ENCODE measurements at places on chromosomes 11 and 22.

DNA sequence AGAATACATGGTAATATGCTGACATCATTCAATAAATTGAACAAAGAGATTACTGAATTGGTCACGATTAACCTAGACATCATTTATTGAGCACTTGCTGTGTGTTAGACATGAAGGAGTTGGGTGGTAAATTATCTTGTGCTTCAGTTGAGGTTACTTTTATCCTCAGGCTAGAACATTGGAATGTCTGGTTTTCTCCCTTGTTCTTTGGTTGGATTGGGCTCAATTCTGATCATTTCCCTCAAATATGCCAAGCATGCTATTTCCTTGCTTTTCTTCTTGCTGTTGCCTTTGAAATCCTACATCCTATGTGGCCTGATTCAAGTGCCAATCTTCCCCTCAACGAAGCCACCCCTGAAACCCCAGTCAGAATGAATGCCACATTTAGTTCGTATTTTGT lies 65.8 kb downstream of the DEUP1 start:
- no peak for DNase-seq

- DNase-seq, result no peak
These were observed 19.7 kb downstream of the RAB30 start for GRCh38 chr11:83051760-83052671.

DNA sequence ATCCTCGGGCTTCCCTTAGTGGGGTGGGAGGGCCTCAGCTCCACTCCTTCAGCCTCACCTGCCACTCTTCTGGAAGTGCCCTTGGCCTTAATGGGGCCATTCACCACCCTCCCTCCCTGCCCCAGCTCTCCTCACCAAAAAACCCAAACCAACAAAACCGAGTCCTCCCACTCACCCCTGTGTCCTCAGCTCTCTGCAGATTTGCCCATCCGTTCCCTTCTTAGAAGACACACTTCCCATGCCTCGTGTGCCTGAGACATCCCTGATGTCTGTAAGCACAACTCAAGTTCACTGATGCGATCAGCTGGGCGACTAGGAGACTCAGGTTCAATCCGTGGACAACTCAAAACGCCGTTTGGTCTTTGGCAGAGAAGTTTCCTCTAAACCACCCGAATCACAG lies 839.2 kb downstream of the TBC1D22A start:
- DNase-seq, result no peak

DNA sequence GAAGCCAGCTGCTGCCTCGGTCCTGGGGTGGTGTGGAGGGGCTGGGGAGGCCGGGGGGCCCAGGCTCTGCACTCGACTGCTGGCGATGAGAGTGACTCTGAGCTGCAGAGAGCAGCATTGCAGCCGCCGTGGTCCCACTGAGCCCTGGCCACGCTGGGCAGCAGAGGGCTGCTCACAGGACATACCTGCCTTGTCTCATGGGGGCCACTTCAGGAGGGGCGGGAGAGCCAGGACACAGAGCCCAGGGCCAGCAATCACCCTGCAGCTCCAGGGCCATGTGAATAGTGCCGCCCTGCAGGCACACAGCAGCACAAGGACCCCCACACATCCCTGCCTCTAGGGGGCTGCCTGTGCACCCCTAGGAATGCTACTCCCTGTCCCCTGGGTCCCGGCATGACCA lies 147.0 kb downstream of the CRYBB2 start:
- no peak for DNase-seq

GRCh38 chr11:35082321-35083180 lies 56.4 kb upstream of the CD44 start:
- peak; percentile 71 for DNase-seq

Data from GM06990 (cell line).